ENCODE measurements at places on chromosomes 3 and 15. TPM values are rescaled to one million over a fixed set of nuclear protein-coding genes. Genes with fewer than 3 reads are reported as not detected.

ERICH6 gene
- 0.53 TPM for total RNA-seq

SPATA12 gene
- total RNA-seq: 1.6 TPM

DNA sequence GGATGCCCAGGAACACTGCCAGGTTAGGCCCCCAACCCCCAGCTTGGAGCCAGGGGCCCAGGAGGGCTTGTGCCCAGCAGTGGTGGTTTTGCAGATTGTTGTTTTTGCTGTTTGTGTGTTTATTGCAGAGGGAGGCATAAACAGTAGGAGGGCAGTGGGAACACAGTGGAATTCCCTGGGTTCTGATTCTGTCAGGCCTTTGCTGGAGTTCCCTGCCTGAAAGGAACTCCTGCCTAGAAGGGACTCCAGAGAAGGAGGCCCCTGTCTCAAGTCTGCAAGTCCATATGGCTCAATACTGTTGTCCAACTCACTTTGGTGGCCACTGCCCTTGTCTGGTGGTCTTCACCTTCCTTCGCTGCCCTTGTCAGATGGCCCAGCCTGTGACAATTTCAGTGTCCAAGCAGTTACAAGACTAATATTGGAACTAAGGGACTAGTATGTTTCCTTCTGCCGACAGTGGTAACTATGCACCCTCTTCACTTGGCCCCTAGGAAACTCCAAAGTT lies 47.4 kb upstream of the RAB6B start:
- ATAC-seq: no peak

GRCh38 chr15:63843901-63844317 lies 10.2 kb upstream of the HERC1 start:
- no peak for ATAC-seq
